Activated naive CD8-positive, alpha-beta T cell treated with anti-CD3 and anti-CD28 coated beads for 36 hours (primary cell): ENCODE measurements at places on chromosomes 16 and 17. TPM values are rescaled to one million over a fixed set of nuclear protein-coding genes. Genes with fewer than 3 reads are reported as not detected.

DNA sequence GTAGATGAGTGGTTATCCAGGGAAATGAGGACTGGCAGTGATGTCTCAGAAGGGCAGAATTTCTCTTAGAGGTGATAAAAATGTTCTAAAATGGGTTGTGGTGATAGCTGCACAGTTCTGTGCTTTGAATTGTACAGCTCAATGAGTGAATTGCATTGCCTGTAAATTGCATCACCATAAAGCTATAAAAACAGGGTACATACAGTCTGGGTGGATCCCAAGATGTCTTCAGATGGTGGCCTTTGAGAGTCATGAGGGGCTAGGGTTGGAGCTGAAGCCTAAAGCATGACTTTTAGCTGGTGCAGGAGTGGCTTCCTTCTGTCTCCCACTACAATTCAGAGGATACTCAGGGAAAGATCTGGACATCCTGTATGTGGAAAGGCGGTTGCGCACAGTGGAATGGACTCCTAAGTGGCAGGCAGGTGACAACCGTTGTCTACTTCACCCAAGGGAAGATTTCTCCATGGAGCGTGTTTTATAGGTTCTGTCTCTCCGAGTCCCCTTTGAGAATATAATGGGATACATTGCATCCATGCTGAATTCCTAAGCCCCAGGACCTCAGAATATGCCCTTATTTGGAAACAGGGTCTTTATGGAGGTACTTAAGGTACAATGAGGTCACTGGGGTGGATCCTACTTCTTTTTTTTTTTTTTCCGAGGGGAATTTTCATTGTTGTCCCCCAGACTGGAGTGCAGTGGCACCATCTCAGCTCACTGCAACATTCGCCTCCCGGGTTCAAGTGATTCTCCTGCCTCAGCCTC is 1.6 kb upstream of the IL32 start:
- H3K36me3 ChIP-seq, result peaks cover 35% of the 10 kb centered on the region
- peaks cover 39% of the 10 kb centered on the region for H3K4me1 ChIP-seq

The KRT27 gene
- total RNA-seq, result not detected

DNA sequence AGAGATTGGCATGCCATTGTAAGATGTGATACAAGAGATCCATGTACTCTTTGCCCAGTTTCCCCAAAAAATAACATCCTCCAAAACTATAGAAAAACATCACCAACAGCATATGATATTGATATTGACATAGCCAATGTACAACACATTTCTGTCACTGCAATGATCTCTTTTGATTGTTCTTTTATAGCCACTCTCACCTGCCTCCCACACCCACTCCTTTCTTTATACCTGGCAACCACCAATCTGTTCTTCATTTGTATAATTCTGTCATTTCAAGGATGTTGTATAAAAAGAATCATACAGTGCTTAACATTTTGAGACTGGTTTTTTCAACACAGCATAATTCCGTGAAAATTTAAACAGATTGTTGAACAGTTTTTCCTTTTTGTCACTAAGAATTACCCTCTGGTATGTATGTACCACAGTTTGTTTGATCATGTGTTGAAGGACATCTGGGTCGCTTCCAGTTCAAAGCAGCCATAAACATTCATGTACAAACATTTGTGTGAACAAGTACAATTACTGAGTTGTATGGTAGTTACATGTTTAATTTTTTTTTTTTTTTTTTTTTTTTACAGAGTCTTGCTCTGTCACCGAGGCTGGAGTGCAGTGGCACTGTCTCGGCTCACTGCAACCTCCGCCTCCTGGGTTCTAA is 9.9 kb downstream of the KRTAP9-1 start:
- no peaks in the 10 kb centered on the region for H3K4me1 ChIP-seq
- no peak overlapping the region for H3K4me3 ChIP-seq
- no peak overlapping the region for H3K27ac ChIP-seq
- H3K27me3 ChIP-seq, result no peaks in the 10 kb centered on the region

The IGF2BP1 gene
- total RNA-seq, result 1.1 TPM

The STX1B gene
- 1.3 TPM for total RNA-seq

DNA sequence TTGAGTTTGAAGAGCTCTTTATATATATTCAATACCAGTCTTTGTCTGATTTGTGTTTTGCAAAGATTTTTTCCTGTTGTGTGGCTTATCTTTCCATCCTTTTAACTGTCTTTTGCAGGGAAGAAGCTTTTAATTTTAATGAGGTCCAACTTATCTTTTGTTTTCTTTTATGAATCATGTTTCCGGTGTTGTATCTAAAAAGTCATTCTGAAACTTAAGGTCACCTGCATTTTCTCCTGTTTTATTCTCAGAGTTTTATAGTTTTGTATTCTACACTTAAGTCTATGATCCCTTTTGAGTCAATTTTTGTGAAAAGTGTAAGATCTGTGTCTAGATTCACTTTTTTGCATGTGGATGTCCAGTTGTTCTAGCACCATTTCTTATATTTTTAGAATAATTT is 24.6 kb upstream of the COX10 start:
- no peak overlapping the region for H3K27ac ChIP-seq
- peaks cover 13% of the 10 kb centered on the region for H3K36me3 ChIP-seq
- no peak for DNase-seq
- H3K4me1 ChIP-seq, result peaks cover 13% of the 10 kb centered on the region
- H3K27me3 ChIP-seq, result no peaks in the 10 kb centered on the region

The PABPN1L gene
- not detected for total RNA-seq

DNA sequence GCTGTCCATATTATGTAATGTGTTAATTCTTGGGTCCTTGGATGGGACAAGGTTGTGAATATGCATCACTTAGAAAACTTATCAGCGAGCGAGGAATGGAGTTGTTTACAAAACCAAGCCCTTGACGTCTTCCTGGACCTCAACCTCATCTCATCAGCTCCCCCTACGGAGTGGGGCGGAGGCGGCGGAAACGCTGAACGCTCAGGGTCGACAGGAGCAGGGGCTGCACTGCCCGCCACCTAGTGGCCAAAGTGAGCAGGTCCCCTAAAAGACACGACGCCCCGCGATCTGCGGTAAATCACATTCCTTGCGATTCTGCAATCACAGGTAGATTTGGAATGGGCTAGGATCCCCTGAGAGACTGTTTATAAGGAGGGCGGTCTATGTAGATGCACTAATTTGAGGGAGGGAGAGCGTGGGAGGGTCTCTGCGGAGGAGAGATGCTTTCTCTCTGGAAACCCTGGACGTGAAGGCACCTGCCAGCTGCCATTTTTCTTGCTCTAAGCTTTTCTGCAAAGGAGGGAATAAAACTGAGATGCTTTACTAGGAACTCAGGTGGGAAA is 5.4 kb upstream of the ICAM2 start:
- peak; percentile 89 for DNase-seq
- H3K36me3 ChIP-seq, result no peaks in the 10 kb centered on the region
- H3K4me3 ChIP-seq, result peak overlapping the region; percentile 71
